ENCODE measurements at places on chromosomes 5 and 9. TPM values are rescaled to one million over a fixed set of nuclear protein-coding genes. Genes with fewer than 3 reads are reported as not detected.

DNA sequence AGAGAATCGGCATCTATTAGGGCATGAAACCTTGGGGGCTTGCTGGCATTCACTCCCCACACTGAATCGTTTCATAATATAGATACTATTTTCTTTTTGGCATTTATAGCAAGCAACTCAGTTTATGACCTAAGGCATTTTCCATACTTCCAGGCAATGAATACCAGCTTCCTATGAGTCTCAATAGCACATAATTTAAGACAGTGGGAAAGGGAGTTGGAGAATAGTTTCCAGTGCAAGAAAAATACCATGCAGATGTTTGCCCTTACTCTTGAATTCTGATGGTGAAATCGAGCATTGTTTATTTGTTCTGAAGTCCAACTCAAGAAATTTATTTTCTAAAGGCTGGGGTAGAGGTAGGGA lies 175.8 kb upstream of the KLF9 start:
- no peak overlapping the region for H3K4me3 ChIP-seq
- peak overlapping the region; percentile 83 for H3K27ac ChIP-seq
- peaks cover 14% of the 10 kb centered on the region for H3K4me1 ChIP-seq
- no peak for DNase-seq
- H3K27me3 ChIP-seq: no peaks in the 10 kb centered on the region
- no peaks in the 10 kb centered on the region for H3K36me3 ChIP-seq

- no peaks in the 10 kb centered on the region for H3K36me3 ChIP-seq
- H3K4me1 ChIP-seq: no peaks in the 10 kb centered on the region
- peak overlapping the region; percentile 18 for H3K4me3 ChIP-seq
- H3K27ac ChIP-seq: no peak overlapping the region
- H3K27me3 ChIP-seq: no peaks in the 10 kb centered on the region
Observed at GRCh38 chr9:93827545-93828330, 127.4 kb downstream of the BARX1 start.

- DNase-seq: no peak
- H3K36me3 ChIP-seq: no peaks in the 10 kb centered on the region
Observed at GRCh38 chr5:95959888-95960666, 1.6 kb downstream of the ELL2 start.

GRCh38 chr9:84413301-84413700 lies 72.7 kb upstream of the SLC28A3 start:
- no peak for DNase-seq
- H3K4me1 ChIP-seq: no peaks in the 10 kb centered on the region
- H3K27me3 ChIP-seq: no peaks in the 10 kb centered on the region
- H3K4me3 ChIP-seq: no peak overlapping the region

Gene NUTM2F
- not detected for total RNA-seq

Gene NXNL2
- total RNA-seq: 0.78 TPM
